Cortex of kidney (tissue), 1 donor: ENCODE measurements at places on chromosomes 16 and 17.

DNA sequence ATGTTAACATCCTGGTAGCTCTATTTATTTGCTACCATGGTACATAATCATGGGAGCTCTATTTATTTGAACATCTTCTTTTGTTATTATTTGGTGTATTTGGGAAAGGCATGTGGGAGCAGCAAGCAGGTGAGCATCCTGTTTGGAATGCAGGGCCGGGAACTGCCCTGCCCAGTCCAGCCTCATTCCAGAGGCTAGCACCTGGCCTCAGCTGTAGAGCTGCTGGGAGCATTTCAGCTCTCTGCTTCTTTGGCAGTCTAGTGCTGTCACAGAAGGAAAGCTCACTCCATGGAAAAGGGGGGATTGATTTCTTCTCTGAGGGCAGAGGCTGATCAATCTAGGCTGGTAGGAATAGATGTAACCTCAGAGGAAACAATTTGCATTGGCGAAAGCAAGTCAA lies 112.5 kb downstream of the WWOX start:
- no peak for DNase-seq

DNA sequence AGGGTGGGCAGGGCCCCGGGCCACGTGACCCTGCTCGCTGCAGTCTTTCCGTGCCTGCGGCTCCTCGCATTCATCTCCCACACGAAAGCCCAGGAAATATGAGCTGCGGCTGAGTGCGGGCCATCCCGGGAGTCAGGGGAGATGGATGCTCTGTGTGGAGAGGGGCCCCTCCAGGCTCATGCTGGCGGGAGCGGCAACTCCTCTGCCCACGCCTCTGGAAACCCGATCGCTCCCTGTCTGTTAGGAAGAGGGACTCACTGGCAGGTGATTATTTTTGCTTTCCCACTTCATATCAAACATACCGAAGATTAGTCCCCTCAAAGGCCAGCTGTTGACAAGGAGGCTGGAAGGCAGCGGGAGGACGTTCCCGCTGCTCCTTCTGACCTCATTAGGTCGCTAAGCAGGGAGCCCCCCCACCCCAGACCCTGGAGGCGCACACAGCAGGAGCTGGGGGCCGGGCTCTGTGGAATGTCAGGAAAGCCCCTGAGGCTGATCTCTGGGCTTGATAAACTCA lies 228.5 kb downstream of the FOXL1 start:
- no peak for DNase-seq

DNA sequence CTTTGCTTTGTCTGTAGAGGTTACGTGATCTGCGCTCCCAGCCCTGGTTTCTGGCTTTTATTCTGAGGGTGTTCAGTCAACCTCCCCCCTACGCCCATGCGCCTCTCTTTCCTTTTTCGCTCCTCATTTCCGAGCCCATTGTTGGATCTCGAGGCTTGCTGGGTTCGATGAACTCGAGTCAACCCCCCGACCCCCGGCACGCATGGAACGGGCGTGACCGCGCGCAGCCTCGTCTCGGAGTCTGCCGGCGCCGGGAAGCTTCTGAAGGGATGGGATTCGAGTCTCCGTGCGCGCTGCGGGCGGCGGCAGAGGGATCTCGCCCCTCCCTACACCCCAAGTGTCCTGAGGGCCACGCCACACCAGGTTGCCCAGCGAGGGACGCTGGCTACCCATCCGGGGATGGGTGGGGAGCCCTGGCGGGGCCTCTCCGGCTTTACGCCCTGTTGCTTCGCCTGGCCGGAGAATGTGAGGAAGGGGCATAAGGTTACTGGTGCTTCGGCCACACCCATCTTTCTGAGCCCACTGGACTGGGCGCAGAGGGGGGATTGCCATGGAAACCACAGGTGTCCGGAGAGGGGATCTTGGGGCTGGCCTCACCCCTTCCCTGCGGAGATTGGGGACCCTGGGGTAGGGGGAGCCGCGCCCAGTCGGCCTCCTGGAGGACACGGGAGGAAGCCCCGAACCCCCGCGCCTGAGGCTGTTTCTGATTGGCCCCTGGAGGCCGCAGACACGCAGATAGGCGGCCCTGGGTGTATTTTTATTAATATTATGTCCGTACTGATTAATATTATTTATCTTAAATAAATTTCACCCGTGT lies 1.8 kb downstream of the MAPT start:
- DNase-seq: no peak

GRCh38 chr17:64607862-64608565 lies 54.1 kb downstream of the SMURF2 start:
- no peak for DNase-seq

DNA sequence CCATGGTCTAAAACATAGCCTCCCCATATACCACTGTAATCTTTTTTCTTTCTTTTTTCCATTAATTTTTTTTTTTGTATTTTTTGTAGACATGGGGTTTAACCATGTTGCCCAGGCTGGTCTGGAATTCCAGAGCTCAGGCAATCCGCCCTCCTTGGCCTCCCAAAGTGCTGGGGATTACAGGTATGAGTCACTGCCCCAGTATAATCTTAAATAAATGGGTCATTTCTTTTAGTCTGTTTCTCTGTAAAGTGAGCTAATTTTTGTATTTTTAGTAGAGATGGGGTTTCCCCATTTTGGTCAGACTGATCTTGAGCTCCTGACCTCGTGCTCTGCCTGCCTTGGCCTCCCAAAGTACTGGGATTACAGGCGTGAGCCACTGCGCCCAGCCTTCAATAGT lies 5.7 kb upstream of the NME1 start:
- DNase-seq: no peak

- DNase-seq: no peak
Observed at GRCh38 chr16:14559809-14560241, 70.2 kb downstream of the PARN start.

DNA sequence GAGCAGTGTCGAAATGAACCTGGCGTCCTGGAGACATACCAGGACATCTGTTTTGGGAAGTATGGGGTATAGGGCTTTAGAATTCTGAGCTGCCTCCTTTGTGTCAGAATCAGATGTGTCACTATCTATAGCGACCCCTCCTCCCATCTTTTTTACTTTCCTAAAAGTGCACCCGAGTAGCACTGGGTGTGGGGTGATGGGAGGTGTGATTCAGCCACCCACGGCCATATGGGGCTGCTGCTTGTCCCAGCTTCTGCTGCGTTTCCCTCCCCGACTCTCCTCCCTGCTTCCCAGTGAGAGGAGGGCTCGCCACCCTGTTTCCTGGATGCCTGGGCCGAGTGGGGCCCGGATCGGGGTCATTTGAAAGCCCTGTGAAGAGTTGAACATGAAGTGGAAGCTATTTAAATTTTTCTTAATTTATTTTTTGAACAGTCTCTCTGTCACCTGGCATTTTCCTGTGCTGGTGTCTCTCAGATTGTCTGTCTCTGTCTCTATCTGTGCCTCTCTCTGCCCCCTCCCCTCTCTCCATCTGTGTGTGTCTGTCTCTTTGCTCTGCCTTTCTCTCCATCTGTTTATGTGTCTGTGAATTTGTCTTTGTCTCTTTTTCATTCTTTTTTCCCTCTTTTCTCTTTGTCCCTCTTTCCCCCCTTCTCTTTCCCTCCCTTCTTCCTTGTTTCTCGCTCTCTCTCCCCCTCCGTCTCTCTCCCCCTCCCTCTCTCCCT lies 638.8 kb upstream of the EEF2KMT start:
- DNase-seq: no peak

DNA sequence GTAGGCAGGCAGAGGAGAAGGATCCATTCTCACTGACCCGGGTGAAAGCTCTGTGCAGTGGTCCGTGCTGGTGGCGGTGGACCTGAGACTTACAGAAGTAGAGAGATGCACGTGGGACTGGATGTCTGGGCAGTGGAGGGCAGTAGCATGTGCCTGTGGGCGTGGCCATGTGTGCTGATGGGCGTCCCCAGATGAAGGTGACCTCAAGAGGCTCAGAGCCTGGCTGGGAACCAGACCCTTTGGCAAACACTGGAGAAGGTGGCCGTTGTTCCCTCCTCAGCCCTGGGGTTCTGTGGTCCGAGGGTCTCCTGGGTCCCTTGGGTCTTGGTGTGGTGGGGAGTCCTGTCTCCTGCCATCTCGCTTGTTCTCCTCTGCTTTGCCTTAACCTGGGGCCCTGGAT lies 15.6 kb downstream of the WSCD1 start:
- no peak for DNase-seq

- no peak for DNase-seq
Observed at GRCh38 chr17:66461343-66461995, 159.1 kb downstream of the PRKCA start.

DNA sequence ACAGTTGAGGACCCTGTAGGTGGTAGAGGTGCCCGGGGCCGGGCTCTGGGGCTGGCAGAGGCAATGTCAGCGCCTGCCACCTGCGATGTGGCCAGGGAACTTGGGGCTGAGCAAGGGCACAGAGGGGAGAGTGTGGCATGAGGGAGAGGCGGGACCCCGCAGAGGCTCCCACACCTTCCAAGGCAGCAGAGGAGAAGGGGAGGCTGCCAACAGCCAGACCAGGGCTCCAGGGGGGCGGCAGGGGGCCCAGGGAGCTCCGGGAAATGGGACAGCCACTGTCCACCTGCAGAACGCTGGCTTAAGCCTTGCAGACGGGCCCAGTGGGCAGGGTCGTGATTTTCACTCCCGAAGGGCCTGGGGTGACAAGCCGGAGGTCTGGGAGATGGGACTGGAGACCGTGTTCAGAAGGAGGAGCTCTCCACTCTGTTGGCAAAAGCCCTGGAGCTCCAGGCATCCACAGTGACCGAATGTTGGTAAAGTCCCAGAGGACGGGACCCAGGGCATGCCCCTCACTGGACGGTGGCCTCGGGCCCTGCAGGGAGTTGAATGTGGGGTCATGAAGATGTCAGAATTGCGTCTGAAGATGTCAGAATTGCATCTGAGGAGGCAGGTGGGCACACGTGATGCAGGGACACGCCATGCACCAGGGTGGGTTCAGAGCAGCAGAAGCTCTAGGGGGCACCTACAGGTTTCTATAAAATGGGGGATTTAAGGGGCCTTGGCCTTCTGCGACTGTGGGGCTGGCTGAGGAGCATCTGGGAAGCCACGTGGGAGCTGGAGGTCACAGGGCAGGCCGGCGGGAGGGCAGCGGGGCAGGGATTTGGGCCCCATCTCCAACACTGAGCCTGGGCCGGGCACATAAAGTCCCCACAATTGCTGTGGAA lies 18.6 kb downstream of the CD7 start:
- DNase-seq: no peak
